CD4-positive, alpha-beta T cell treated with Interleukin-21 for 1 hour (primary cell): ENCODE measurements at places on chromosomes 7 and 10.
A peak's percentile ranks its signal among the peaks of the same experiment; 100 is the strongest.

DNA sequence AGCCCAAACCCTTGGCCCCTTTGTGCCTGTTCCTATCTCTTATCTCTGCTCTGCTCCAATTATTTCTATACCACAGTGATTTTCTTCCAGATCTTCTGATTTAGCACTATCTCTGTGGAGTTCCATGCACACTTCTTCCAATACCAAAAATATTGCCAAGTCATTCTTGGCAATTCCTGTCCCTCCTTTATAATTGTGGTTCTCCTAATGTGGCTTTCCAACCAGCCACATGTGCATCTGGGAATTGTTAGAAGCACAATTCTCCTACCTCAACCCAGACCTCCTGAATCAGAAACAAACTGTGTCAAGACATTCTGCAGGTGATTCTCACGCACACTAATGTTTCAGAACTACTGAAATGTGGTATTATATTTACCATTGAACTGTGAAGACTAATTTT, 447.8 kb upstream of the IGFBP3 start:
- no peak for DNase-seq

DNA sequence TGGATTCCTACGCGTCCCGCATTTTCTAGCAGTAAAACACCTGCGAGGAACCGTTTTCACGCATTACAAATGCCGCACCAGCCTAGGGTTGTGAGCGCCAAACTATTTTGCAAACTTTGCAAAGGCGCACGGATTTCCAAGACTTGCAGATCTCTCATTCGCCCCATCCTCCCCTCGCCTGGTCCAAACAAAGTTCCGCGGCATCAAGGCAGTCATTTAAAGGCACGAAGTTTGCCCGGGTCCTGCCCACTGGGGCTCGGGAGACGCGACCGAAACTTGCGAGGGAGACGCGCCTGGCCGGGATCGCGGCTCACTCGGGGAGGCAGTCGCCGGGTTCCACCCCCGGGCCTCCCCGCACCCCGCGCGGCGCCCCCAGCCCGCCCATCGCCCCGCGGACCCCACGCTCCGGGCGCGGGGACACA, 613 bp downstream of the USP6NL start:
- no peak for DNase-seq

GRCh38 chr10:49076741-49077521, 38.4 kb downstream of the VSTM4 start:
- DNase-seq, result no peak

DNA sequence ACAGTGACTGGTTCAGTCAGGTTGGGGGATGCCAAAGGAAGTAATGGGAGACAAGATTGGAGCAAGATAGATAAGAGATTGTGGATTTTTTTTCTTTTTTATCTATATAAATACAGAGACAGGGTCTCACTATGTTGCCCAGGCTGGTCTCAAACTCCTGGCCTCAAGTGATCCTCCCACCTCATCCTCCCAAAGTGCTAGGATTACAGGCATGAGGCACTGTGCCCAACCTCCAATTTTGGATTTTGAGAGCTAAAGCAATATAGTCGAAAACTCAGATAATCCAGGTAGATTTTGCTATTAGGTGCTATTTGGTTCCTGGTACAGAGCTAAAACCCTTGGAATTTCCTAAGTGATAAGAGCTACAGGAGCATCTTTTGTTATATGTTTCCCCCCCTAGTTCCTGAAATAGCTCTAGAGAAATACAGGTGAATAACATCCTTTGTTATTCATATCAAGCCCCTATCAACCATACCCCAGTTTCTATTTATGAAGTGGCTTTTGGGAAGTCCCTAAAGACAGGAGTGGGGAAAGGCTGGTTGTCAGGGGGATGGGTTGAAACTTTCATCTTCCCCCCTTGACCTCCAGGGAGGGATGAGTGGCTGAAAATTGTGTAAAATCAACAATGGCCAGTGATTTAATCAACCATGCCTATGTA, 151.2 kb downstream of the CFTR start:
- DNase-seq, result no peak

DNA sequence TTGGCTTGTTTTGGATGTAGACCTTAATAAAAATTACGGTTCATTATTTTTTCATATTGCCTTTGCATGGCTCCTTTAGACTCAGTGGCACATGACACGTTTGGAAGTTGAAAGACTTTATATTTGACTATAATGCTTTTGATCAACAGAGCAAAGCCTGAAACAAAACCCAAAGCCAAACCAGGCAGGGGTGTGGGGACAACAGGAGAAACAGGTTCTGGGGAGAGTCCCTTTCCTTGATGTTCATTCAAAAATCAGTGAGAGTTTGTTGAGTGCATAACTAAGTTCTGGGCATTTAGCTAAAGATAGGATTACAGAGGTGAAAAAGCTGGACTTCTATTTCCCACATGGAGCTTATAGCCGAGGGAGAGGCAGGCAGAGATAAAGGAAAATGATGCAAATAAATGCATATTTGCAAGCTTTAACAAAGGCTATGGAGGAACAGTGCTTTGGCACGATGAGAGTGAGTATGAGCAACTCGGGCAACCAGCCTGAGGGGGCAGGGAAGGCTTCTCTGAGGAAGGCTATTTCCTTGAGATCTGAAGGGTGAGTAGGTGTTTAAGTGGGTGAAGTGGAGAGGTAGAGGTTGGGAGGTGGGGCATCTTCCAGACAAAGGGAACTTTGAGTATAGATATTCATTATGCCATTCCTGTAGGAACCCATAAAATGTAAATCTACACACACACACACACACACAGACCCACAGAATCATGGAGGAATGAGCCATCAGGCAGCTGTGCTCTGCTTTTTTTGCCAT, 34.5 kb upstream of the PDZD8 start:
- DNase-seq, result no peak

DNA sequence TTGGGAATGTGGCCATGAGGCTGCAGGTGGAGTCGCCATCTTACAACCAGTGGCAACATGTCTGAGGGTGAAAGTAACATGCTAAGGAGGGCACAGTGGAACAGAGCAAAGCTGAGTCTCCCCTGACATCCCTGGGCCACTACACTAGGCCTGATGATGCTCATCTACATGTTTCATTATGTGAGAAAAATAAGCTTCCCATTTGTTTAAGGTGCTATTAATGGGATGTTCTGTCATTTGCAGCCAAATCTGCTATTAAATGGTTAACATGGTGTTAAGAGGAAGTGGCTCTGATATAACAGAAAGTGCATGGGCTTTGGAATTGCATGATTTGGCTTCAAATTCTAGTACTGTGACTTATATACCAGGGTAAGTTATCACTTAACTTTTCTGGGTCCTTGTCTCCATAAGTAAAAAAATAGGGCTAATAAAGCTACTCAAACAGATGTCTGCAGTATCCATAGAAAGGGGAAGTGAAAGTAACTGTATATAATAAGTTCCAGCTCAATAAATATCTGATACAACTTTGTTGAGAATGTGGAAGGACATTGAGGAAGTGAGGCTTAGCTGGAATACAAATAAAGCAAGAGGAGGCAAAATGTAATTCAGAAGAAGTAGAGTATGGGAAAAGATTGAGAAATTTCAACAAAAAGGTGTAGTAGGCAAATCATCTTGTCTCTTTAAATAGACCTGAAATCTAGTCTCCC, 158.9 kb downstream of the RTKN2 start:
- DNase-seq, result no peak

- no peak for DNase-seq
Measured at GRCh38 chr10:72375173-72375572, 20.5 kb upstream of the DNAJB12 start.

- DNase-seq, result no peak
Measured at GRCh38 chr7:157947504-157947903, 610.7 kb downstream of the DNAJB6 start.

DNA sequence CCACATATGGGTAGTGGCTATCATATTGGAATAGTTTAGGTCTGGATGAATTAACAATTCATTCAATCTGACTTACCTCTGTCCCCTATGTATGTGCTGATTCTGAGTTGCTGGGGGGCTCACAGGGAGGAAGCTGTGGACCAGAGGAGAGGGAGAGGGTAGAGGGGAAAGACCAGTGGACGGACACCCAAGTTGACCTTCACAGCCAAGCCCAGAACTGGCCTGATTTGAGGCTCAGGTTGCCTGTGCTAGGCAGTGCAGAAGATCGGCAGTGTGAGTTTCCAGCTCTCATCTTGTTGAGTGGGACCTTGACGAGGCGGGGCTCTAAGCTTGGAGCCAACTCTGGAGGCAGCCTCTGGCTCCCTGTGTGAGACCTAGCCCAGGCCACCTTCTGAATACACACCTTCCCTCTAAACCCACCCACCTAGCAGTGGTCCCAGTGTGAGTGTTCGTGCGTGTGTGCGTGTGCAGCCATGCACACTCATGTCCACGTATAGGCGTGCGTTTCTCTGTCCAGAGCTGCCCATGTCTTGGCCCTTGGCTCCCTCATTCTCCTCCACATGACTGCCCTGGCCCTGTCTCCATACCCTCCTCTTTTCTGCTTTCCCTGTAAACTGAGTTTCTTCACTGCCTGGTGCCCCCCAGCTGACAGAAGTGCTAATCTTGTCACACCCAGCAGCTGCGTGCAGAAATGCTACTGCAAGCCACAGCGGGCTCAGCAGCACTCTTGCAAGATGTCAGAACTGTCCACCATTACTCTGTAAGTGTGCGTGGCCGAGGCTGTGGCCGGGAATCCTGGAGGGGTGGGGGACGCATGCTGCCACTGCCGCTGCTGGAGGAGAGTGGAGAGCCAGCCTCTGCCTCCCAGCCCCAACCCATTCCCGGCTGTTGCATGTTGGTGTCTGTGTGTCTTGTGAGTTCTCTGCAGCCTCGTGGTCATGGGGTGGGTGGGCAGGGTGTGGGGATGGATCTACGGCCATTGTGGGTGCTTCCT, 47.6 kb downstream of the ADCYAP1R1 start:
- DNase-seq, result no peak

DNA sequence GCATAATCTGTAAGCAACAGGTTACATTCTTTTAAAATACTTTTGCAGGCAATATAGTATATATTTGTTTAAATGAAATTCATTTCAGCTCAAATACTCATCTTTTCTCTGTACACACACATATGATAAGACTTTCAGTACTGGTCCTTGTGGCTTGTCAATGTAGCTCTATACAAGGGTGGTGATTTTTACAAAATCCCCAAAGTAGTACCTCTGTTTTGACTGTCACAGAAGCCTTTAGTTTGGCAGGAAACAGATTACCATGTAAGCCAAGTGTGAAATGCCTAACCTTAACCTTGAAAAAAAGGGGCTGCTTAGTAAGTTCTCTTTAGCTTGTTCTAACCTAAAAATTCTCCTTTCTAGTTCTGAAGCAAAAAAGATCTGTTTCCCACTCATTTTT, 87.9 kb downstream of the KCND2 start:
- no peak for DNase-seq

DNA sequence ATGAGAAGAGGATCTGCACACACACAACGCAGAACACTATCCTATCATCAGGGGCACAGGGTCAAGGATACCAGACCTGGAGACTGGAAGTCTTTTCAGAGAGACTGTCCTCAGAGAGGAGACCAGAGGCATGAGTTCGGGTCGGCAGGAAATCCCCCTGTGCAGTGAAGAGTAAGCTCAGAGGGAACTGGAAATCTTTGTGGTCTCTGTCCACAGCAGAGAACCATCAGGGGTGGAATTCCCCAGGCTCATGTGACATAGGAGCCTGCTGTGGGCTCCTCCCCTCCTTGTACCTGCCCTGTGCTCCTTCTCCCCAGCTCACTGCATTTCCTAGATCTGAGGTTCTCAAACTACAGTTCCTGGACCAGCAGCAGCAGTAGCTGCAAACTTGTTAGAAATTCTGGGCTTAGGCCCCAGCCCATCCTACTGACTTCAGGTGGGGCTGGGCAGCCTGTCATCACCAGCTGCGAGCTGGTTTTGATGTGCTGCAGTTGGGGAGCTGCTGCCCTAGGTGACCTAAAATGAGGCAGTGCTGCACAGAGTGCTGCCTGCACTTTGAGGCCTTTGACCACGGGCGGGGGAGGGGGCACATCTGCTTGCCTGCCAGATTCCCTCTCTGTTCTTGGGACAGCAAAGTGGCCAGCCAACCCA, 2.4 kb downstream of the ZMIZ2 start:
- peak; percentile 79 for DNase-seq

DNA sequence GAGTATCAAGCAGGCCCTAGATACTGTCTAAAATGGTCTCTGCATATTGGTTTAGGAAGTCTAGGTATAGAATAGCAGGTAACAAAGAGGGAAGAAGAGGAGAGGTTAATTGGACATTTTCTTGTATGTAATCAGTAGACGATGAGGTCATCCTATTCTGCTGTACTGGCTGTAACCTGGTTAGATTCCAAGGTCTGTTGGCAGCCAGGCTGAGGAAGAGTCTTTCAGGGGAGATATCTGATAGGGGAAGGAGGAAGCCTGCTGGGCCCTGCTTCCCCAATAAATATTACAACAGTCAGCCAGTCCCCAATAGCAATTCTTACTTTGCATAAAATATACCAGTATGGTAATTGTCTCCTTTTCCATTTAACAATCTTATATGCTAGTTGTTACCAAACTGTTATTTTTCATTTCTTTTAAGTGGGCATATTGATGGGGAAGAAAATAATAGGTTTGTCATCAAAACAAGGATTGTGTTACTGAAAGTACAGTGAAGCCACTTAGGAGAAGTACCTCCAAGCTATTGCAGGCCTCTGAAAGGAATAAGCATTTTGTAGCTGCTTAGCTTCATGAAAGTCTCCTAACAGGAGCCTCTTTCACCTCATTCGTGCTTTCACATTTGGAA, 186.4 kb downstream of the LRRC4 start:
- no peak for DNase-seq

- no peak for DNase-seq
Measured at GRCh38 chr7:42253316-42253715, 16.3 kb upstream of the GLI3 start.

GRCh38 chr10:96719850-96720421, 378 bp downstream of the PIK3AP1 start:
- peak; percentile 55 for DNase-seq

GRCh38 chr7:80770675-80771081, 132.2 kb downstream of the CD36 start:
- no peak for DNase-seq

DNA sequence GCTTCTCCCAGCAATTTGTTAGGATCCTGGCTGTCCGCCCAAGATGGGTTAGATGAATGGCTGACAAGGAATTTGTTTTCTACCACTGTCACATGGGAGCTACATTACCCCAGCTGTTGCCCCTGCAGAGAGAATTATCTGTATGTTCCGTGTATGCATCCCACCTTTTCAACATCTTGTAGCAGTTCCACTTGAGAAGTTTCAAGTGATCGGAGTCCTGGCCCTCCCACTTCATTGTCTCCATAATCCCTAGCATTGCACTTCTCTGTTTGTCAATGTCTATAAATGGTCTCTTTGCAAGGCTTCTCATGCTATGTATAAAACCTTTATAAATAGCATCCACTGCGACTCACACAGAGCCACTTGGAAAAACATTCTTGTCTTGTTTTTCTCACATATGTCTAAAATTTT, 972.5 kb downstream of the CNTNAP2 start:
- DNase-seq, result no peak

GRCh38 chr7:94088560-94088959, 84.4 kb upstream of the BET1 start:
- no peak for DNase-seq
